Jurkat, Clone E6-1 (cell line): ENCODE measurements at places on chromosomes 6 and 20.

GRCh38 chr6:117487821-117488220 is 5.3 kb downstream of the DCBLD1 start:
- no peak for DNase-seq

DNA sequence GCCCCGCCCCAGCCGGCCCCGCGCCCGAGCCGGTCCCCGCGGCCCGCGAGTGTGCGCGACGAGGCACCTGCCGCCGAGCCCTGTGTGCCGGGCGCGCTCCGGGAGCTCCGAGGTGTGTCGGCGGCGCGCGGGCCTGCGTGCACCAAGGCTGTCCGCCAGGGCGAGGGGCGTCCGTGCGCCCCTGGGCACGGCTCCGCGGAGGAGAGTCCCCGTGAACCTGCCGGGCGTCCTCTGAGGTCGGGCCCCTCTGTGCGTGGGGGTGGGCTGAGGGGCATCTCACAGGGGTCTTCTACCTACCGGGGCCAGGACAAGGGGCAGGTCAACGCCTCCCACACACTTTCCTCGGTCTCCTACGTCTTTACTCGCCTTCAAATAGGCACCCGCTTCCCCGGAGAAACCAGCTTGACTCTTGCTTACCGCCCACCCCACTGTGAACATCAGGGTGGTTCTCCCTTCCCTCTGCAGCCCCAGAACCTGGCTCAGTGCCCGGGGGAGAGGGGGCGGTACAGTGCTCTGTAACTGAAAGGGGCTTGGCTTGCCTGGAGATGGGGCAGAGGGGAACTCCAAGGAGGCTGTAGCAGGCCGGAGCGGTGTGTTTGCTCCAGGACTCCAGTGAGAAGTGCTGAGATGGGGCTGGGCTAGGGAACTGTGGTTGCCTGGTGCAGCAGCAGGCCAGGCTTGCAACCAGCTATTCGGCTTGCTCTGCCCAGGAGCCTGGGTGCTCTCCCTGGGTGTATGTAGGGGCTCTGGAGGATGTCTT is at the start of gene SAMD10:
TSS of gene SAMD10 (minus strand) at position 86 of the 760 bp plus-strand sequence. CDS start 175 bp downstream, outside the sequence.
- DNase-seq, result peak; percentile 64

GRCh38 chr20:14470231-14470899 is 133.0 kb upstream of the FLRT3 start:
- no peak for DNase-seq

DNA sequence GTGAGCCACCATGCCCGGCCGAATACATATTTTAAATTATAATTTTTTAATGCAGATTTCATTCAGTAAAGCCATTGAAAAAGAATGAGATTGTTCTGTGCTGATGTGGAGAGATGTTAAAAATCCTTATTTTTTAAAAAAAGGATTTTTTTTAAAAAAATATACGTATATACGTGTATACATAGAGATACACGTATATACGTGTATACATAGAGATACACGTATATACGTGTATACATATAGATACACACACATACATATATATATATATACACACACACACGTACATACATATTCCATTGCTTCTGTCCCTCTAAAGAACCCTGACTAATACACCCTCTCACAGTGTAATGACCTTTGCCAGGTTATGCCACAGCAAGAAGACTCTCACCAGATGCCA is 23.8 kb upstream of the TBC1D7 start:
- no peak for DNase-seq

DNA sequence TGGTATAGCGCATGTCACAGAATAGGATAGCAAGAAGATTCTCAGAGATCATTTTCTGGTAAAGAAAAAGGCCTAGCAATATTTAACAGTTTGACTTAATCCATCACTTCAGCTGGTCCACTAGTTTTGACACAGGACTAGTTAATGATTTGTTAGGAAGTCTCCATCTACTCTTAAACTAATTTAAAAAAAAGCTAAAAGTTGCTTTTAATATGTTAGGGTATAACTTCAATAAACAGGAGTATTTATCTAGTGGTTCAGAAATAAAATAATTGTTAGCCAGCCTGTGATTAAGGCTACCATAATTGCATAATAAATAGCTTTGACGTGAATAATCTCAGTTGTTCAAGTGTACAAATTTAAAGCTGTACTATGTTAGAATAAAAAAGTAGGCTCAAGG is 195.6 kb downstream of the FUT9 start:
- no peak for DNase-seq

GRCh38 chr6:37893257-37893656 is 73.7 kb downstream of the ZFAND3 start:
- no peak for DNase-seq

GRCh38 chr6:93047033-93047432 is 372.3 kb downstream of the EPHA7 start:
- no peak for DNase-seq

- no peak for DNase-seq
Measured at GRCh38 chr6:129312880-129313279, 397.1 kb downstream of the ARHGAP18 start.

- DNase-seq, result no peak
Measured at GRCh38 chr20:24702501-24703283, 233.3 kb downstream of the SYNDIG1 start.

DNA sequence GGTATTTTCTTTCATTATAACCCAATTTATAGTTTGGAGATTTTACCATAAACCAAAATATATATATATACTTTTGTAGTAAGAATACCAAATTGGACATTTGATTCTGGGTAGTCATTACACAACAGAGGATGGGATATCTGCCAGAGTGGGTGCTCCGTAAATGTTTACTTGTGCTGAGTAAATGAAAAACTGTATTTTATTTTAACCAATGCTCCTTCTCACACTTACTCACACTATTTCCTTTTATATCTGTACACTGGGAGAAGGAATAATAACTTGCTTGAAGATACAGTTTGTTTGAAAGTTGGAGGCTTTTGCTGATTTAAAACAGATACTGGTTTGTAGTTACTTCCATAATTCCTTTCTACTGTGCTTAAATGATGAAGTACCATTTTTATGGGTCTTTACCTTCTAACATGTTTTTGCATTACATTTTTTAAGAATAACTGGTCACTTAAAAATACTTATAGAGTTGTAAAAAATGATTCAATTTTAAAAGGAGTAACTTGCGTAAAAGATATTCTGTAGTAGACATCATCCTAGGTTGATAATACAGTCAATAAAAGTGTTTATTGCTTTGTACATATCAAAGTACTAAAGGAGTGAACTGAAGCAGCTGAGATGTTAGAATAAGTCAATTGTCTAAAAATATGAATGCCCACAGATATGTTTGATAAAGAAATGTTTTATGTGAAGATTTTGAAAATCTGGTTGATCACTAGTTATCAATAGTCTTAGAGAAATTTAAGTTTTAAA is 411.7 kb downstream of the UTRN start:
- DNase-seq, result no peak

GRCh38 chr20:10419550-10420133 is 14.4 kb downstream of the MKKS start:
- DNase-seq, result no peak

DNA sequence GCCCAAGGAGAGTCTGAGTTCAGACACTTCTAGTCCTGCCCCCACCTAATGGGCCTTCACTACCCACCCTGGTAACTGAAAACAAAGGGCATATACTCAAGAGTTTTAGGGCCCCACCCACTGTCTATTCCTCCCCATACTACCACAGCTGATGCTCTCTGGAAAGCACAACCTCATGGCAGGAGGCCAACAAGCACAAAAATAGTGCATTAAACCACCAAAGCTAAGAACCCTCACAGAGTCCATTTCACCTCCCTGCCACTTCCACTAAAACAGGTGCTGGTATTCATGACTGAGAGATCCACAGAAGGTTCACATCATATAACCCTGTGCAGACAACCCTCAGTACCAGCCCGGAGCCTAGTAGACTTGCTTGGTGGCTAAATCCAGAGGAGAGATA is 132.1 kb upstream of the ADGRB3 start:
- no peak for DNase-seq

DNA sequence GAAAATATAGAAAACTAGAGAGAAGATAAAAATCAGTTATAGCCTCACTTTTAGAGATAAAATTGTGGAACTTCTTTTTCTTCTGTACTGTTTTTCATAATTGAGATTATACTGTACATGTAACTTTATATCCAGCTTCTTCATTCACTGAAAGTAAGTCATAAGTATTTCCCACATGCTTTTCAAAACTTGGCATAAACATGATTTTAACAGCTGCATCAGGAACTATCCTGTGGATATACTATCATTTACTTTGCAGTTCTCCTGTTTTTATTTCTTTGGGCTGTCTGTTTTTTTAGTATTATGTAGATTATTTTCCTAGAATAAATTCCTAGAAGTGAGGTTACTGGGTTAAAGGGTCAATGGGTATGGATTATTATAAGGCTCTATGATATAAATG is 14.8 kb downstream of the DSTN start:
- no peak for DNase-seq

DNA sequence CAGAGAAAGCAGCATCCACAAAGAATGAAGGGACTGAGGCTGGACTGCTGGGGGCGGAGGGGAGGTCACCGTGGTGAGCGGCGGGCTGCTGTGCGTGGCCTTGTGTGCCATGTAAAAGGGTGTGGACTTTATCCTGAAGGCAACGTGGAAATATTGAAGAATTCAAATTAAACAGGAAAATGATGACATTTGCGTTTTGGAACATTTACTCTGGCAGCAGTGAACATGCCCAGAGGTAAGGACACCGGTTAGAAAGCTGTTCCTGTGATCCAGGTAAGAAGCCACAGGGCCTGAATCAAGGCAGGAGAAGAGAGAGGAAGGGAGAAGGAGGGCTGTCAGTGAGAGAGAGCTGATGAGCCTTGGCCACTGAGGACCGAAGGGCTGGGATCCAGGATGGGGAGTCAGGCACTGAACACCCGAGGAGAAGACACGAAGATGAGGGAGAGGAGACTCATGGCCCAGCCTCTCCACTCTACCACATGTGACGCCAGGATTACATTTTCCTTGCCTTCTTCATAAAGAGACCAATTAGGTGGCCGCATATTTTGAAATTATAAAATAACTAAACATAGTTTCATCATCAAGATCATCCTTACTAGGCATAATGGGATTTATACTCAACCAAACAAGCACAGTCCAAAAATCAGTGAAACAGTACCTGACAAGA is 58.4 kb downstream of the TRAM2 start:
- no peak for DNase-seq

- DNase-seq, result no peak
Measured at GRCh38 chr20:17936761-17937732, 31.5 kb downstream of the SNX5 start.

DNA sequence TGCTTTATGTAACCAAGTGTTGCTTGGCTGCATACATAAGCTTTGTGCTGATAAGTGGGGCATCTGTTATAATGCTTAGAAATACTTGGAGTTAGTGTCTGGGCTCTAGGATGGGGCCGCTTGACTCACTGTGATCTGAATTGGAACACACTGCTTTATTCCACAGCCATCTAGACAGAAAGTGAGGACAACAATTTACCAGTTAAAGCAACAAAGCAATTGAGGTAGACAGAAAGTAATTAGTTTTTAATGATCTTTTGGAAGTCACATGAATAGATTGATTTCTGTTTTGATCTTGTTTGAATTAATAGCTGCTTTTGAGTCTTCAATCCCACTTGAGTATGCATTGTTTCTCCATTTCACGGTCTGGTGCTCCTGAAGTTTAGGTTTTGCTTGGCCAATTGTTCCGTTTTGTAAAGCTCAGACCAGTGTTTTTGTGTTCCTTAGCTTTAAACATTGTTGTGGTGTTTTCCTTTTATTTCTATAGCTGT is 157.5 kb downstream of the TRMT11 start:
- no peak for DNase-seq

- no peak for DNase-seq
Measured at GRCh38 chr20:41001497-41001896, 27.1 kb upstream of the TOP1 start.

DNA sequence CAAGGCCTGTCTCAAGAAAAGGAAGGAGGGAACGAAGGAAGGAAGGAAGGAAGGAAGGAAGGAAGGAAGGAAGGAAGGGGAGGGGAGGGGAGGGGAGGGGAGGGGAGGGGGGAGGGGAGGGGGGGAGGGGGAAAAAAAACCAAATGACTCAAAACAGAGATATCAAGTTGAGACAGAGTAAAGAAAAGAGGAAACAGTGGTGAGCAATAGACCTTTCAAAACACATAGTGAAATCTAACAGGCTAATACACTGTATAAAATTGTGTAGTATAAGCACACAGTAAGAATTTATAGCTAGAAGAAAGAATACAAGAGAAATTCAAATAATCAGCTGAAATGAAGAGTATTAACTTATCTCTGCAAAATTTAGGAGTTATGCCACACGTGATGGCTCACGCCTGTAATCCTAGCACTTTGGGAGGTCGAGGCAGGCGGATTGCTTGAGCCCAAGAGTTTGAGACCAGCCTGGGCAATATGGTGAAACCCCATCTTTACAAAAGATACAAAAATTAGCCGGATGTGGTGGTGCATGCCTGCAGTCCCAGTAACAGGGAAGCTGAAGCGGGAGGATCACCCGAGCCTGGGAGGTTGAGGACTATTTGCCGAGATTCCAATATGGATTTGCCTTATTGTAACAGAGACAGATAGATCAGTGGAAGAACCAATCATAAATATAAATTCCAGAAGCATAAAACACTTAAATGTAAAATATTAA is 123.2 kb downstream of the PRND start:
- DNase-seq, result no peak

DNA sequence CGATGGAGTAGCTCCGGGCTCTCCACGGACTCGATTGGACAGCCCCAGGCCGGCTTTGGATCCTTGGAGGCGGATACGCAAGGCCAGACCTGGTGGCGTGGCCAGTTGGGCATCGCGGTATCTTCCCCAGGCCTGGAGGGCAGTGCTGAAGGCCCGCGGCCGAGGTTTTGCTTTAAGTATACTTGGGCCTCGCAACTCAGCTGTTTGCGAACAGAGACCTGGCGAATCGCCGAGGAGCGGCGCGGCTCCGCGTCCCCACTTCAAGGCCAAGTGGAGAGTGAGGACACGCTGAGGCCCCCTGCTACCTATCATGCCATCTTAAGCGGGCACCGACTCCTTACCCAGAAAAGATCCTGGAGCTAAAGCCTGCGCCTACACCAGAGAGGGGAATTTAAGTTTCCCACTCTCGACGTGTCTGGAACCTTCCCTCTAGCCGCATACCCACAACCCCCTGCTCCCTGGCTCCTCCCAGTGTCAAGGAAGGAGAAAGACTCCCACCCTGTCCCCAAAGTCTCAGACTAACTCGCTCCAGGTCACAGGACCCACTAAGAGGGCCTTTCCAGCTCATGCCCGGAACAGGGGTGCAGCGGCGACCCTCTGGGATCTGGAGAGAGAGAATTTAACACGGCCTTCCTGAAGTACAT is 4.1 kb downstream of the LINC00237 start:
- DNase-seq, result no peak

GRCh38 chr6:7087066-7087465 is 20.7 kb upstream of the RREB1 start:
- DNase-seq, result no peak

- no peak for DNase-seq
Measured at GRCh38 chr20:38209054-38209675, 44.1 kb upstream of the TGM2 start.

GRCh38 chr6:89458704-89459103 is 25.8 kb downstream of the ANKRD6 start:
- DNase-seq, result no peak

DNA sequence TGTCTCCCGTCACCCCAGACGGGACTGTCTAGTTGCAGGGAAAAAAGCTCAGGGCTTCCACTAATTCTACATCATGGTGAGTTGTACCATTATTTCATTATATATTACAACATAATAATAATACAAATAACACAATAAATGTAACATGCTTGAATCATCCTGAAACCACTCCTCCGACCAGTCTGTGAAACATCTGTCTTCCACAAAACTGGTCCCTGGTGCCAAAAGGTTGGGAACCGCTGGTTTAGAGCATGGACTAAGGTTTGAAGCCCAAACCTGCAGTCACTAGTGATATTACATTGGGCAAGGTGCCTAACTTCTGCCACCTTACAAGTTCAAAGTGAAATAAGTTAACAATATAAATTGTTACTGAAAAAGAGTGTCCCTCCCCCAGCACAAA is 175.7 kb downstream of the PDE10A start:
- no peak for DNase-seq
